Cardiac ventricle fibroblast (primary cell): ENCODE measurements at places on chromosomes 3 and 15. TPM values are rescaled to one million over a fixed set of nuclear protein-coding genes. Genes with fewer than 3 reads are reported as not detected.

Gene ATP8B4
- total RNA-seq: 1.4 and 1.8 TPM in 2 replicates

Gene CFAP92
- total RNA-seq: not detected in 2 replicates

Gene CTXND1
- total RNA-seq: not detected in 2 replicates

Gene ARHGAP31
- total RNA-seq: 7.0 and 7.8 TPM in 2 replicates

Gene CLDN1
- total RNA-seq: 0.06 TPM in 1 of 2 replicates, not detected in the other

Gene CLRN1
- not detected in 2 replicates for total RNA-seq

Gene UBAP1L
- total RNA-seq: 0.39 and 0.75 TPM in 2 replicates

Gene PLA2G4D
- not detected in 2 replicates for total RNA-seq

Gene SH2D7
- not detected in 2 replicates for total RNA-seq

Gene EPHB1
- total RNA-seq: 0.06 and 0.15 TPM in 2 replicates

Gene WDR5B
- 3.0 and 4.0 TPM in 2 replicates for total RNA-seq

Gene ENTPD3
- total RNA-seq: 0.06 and 0.15 TPM in 2 replicates

Gene CLDN18
- not detected in 2 replicates for total RNA-seq

Gene PLA2G4E
- total RNA-seq: not detected in 2 replicates

Gene GOLGA8M
- total RNA-seq: 0.34 and 1.2 TPM in 2 replicates

Gene BSN
- 0.10 and 0.37 TPM in 2 replicates for total RNA-seq

Gene CLPX
- total RNA-seq: 24.2 and 33.9 TPM in 2 replicates

Gene COMMD2
- total RNA-seq: 24.8 and 44.6 TPM in 2 replicates

Gene MEIS2
- 58.5 and 76.8 TPM in 2 replicates for total RNA-seq
